ENCODE measurements at places on chromosomes 6 and 20.
A peak's percentile ranks its signal among the peaks of the same experiment; 100 is the strongest.

DNA sequence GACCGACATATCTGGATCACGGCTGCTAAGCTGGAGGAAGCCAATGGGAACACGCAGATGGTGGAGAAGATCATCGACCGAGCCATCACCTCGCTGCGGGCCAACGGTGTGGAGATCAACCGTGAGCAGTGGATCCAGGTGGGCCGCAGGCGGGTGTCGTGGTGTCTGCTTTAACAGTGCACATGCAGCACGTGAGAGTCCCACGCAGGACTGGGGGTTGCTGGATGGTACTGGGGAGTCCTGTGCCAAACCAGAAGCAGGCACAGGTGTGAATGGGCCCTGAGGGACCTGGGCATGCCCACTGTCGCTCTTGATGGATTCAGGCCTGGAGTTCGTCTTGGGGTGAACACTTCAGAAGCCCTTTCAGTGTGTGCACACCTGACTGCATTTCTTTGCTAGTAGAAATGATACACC, 24.6 kb upstream of the C20orf204 start:
- DNase-seq: no peak

- peak; percentile 15 for DNase-seq
Measured at GRCh38 chr6:55319961-55320695, 7.1 kb upstream of the GFRAL start.

GRCh38 chr6:144935181-144935580, 650.0 kb downstream of the UTRN start:
- DNase-seq: no peak

DNA sequence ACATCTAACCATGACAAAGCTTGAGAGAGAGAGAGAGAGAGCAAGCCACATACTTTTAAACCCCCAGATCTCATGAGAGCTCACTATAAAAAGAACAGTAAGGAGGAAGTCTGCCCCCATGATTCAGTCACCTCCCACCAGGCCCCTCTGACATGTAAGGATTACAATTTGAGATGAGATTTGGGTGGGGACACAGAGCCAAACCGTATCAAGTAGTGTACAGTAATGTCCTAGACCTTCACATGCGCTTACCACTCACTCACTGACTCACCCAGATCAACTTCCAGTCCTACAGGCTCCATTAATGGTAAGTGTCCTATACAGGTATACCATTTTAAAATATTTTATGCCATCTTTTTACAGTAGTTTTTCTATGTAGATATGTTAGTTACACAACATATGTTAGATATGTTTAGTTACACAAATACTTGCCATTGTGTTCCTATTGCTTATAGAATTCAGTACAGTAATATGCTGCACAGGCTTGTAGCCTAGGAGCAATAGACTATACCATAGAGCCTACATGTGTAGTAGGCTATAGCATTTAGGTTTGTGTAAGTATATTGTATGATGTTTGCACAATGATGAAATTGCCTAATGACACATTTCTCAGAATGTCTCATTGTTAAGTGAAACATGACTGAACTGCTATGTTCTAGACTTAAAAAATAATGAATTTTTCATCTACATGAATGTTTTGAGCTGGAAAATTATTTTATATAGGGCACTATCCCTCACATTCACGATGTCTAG, 11.7 kb downstream of the TSPYL1 start:
- no peak for DNase-seq

GRCh38 chr6:153898360-153899059, 140.5 kb upstream of the OPRM1 start:
- no peak for DNase-seq

DNA sequence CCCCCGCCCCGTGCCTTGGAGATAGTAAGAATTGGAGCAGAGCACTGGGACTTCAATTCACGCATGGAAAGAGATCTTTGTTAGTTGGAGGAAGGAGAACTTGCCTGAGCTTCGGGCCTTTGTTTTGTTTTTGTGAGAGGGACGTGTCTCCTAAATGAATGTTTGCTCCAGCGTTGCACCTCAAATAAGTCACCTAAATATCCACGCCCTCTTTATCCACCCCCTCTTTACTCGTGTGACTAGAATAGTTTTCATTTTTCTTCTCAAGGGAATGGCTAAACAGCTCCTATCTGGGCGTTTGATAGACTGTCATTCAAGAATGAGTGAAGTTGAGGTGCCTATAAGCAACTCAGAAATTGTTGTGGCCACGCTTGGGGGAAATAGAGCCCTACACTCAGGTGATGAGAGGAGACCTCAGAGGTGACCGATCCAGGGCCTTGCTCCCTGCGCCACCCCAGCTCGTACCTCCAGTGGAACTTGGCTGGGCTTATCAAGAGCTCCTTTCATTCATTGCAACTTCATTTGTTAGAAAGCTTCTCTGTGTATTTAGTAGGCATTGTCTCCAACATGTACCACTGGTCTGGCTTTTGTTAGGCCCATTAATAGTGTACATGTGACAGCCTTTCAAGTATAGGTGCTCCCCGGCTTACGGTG, 861 bp downstream of the PCMTD2 start:
- DNase-seq: no peak

DNA sequence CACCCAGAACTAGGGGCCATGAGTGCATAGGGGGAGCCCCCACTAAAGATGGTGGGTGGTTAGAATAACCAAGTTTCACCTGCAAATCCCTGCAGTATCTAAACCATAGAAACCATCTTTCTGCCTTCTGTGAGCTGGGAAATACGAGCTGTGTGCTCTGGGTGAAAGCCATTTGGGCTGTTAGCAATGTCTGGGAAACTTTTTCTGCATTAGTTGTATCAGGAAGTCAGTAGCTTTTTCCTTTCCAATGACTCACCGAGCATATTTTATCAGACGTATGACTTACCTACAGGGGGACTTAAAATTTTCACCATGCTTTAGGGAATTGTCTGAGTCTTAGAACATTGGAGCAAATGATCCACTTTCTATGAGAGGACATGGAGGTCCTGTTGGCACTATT, 584.0 kb downstream of the QKI start:
- DNase-seq: no peak

DNA sequence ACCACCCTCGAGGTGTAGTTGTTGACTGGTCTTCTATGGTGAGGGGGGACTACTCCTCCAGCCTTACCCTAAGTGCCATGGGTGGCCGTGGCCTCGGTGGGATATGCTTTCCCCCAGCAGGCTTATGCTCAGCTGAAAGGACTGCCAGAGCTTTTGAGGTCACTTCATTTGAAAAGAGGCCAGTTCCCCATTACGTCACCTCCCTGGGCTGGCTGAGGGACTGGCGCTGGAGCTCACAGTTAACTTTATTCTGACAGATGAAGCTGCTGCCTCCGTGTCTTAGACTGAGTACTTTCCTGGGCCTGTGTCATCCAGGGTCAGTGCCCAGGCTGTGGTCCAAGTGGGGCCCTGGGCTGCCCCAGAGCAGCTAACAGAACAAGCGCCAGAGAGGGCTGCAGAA, 42.8 kb upstream of the PCMTD2 start:
- DNase-seq: peak; percentile 37

DNA sequence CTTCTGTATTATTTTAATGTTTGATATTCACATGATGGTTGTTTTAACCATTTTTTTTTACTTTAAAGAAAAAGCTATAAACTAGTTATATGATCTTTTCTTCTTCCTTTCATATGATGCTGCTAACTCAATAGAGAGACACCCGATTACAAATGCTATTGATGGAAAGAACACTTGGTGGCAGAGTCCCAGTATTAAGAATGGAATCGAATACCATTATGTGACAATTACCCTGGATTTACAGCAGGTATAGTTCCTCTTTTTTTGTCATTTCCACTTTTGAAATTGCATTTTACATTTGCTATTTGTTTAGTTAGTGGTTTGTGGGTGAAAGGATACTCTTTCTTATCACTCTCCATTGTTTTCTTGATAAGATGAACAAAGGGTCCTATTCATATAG, 176.7 kb downstream of the LAMA2 start:
- DNase-seq: no peak

DNA sequence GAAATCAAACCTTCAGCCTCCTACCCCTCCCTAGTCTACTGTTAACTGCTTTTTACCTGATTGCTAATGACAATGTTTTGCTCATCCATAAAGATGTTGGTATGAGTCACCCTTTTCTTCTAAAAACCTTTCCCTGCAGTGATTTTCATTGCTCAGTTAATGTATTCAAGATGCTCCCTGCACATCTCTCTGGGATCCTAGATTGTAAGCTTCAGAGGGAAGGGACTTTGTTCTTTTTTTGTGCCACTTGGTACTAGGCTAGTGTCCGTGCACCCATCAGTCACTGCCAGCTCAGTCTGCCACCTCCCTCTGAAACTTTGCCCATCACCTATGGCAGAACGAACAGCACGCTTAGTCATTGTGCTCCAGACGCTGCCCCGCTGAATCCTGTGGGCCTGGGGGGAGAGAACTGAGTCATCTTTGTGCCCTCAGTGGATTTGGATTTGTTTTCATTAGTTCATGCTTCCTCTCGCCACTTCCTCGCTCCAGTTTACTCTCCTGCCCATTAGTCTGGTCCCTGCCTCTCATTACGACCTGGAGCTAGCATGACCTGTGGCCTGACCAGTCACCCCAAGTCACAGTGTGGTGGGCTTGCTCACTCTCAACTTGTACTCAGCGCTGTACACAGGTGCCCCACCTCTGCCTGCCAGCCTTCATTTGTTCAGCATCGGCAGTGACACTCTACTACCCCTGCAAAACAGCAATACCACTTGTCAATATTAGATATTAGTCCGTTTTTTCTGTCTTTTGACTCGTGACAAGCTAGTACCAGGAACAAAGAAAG, 78.0 kb upstream of the TMEM181 start:
- peak; percentile 63 for DNase-seq

All from skeletal muscle cell (primary cell).